ENCODE measurements at places on chromosomes 16 and 17.

DNA sequence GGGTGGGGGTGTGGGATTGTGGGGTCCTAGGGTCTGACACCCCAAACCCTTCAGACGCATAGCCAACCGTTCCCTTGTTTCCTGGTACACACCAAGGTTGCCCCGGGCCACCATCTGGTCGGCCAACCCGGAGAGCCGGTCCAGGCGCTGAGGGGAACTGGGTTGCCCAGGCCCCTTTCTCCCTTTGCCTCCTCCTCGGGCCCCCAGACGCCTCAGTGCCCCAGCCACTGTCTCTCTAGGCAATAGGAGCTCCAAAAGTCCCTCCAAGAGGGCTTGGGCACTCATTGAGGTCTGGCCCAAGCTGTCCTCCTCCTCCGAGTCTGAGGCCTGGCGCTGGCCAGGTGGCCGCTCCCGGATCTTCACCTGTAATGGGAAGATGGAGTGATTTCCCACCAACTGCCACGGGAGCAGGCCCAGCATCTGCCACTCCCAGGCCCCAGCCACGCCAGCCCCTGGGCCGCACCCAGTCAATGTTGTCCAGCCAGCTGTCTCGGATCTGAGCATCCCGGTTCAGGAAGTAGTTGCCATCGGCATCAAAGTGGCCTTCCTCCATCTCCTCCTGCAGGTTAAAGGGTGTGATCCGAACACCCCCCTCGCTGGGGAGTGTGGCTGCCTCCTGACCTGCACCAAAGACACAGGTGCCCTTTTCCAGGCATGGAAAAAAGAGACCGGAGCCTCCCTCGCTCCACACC is 1.5 kb downstream of the CD2BP2 start:
- no peak for DNase-seq

GRCh38 chr16:89176717-89177116 is 5.2 kb downstream of the CDH15 start:
- DNase-seq, result no peak

GRCh38 chr16:69934044-69934443 is 17.1 kb upstream of the CLEC18A start:
- DNase-seq, result no peak

GRCh38 chr16:59148056-59148768 is 414.1 kb upstream of the GOT2 start:
- no peak for DNase-seq

DNA sequence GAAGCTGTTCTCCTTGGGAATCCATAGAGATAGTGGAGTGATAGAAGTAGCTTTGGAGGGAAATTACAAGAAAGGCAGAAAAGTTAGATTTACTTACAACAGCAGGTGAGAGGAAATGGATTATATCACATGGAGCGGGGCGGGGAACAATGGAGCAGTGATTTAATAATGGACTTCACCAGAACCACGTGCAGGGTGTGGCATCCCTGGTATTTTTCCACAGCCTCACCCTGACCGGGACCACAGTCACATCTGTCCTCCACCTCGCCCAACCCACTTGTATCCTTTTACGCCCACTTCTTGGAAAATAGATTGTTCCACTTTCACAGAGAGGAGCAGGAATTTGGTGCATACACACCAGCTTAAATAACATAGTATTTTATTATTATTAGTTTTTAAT is 15.9 kb upstream of the CYB5B start:
- no peak for DNase-seq

- no peak for DNase-seq
Observed at GRCh38 chr17:27624539-27624938, 6.4 kb upstream of the LGALS9 start.

GRCh38 chr16:68478526-68479250 is 30.4 kb upstream of the SMPD3 start:
- DNase-seq, result no peak

DNA sequence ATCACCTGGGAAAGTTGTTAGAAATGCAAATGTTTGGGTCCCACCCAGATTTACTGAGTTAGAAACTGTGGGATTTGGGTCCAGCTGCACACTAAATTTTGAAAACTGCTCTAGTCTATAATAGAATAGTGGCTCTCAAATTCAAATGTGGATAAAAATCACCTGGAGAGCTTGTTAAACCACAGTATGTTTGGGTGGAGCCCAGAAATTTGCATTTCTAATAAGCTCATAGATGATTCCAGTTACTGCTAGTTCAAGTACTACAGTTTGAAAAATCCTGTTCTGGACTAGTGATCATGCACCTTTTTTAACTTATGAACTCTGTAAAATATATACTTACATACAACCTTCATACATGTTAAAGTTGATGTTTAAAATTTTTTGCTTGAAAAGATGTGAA is 27.8 kb downstream of the RABEP1 start:
- DNase-seq, result no peak

GRCh38 chr16:77888871-77889270 is 100.5 kb downstream of the VAT1L start:
- no peak for DNase-seq

GRCh38 chr16:67847064-67847861 is at the start of gene CENPT:
Gene CENPT, minus strand, starts transcription at chr16:67847693. Its CDS starts 13,834 bp downstream, at chr16:67833859.
- DNase-seq, result no peak
